RPMI8226 (cell line): ENCODE measurements at places on chromosomes 7 and 10.

- no peak for DNase-seq
These were observed 41.9 kb downstream of the AGK start for GRCh38 chr7:141593134-141593533.

- DNase-seq = no peak
These were observed 11.4 kb upstream of the TWIST1 start for GRCh38 chr7:19128856-19129255.

GRCh38 chr10:100041306-100042002, 31.7 kb upstream of the DNMBP start:
- peak; percentile 35 for DNase-seq

- DNase-seq = no peak
These were observed 8.6 kb downstream of the ZNF467 start for GRCh38 chr7:149764481-149765398.

DNA sequence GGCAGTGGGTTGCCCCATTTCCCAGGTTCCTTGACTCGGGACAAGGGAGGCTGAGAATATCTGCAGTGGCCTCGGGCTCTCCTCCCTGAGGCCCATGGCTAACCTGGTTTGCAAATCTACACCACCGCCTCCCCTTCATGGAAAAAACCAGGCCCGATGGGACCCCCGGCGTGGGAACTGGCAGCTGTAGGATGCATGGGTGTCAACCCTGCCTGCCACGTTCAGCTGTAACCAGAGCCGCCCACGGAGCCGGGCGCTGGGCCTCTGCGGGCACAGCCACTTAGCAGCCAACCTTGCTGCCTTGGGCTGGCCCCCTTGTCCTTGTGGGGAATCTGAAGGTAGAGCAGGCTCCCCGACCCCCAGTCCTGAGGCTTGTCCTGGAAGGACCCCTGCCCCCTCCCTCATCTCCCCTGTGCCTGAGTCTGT, 1.6 kb downstream of the PWWP2B start:
- no peak for DNase-seq

GRCh38 chr10:12602521-12602920, 253.2 kb downstream of the CAMK1D start:
- no peak for DNase-seq

DNA sequence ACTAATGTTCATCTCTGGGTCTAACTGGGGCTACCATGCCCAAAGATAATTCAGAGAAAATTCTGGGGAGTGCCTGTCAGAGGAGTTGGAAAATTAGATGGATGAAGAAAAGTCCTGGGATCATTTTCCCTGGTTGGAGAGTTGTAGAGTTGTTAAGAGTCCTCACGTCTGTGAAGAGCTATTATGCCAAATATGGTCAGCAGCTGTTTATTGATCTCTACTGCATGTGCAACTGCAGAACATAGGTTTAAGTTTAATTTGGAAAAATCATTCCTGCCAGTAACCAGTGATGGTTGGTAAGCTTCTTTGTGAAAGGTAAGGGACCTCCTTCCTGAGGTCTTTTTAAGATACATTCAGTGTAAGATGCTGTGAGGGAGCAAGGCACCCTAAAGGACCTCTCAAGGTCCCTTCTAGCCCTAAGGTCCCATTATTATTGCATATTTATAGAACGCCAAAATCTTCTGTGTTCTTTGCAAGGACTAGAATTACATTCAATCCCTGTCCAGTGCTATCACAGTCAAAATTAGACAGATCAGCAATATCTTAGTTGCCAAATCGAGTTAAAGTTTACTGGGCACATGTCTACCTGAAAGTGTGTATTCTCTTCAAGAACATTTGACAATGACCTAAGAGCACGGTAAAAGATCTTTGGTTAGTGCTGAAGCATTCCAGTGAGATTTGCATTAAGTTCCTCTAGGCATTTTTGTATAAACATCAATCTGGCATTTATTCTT, 62.7 kb downstream of the VTI1A start:
- DNase-seq = no peak

GRCh38 chr10:124469956-124470484, 8.4 kb downstream of the LHPP start:
- no peak for DNase-seq

DNA sequence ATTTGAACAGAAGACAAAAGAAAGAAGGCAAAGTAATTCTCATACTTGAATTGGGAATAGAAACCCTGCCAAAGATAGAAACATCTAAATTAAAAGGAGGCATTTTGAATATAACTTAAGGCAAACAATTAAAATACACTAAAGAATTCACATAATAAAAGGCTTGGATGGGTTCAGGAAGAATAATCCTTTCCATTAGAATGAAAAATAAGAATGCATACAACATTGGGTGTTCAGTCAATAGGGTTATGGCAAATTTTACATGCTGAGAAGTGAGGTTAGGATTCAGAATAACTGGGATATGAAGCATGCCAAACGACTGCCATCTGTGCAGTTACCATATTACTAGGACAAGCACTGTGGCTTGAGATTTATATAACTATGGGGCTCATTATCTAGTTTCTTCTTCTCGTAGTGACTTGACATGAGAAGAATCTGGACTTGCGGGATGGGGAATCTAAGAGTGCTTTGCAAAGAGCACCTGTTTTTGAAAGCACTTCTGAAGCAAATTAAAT, 326.5 kb downstream of the THSD7A start:
- DNase-seq = no peak

GRCh38 chr7:101687791-101688182, 58.7 kb upstream of the MYL10 start:
- DNase-seq = no peak

GRCh38 chr10:86872757-86873156, 84.7 kb downstream of the MMRN2 start:
- DNase-seq = no peak

GRCh38 chr7:87370660-87371180, 25.3 kb downstream of the CROT start:
- DNase-seq = no peak

DNA sequence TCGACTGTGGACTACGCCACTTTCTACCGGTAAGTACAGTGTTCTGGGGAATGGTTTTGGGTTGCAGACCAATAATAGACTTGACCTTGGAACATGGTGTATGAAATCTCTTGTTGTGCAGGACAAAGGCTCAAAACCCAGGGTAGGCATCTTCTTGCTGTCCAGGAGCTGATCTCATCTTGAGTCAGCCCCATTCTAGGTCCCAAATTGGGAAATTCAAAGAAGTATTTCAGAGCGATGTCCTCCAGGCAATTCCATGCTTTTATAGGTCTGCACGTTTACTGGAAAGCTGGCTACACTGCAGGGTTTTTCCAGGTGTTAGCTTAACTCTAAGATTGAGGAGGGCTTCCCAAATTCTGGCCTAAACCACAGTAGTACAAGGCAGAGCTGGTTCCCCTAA, 180.7 kb downstream of the BMPER start:
- no peak for DNase-seq
